Activated CD4-positive, alpha-beta T cell treated with anti-CD3 and anti-CD28 coated beads, Interleukin-2, amount 50 U/mL, for 1 hour (primary cell): ENCODE measurements at places on chromosomes 13 and 19.
A peak's percentile ranks its signal among the peaks of the same experiment; 100 is the strongest.

- no peak for DNase-seq
Measured at GRCh38 chr13:21256351-21256761, 79.9 kb downstream of the MRPL57 start.

DNA sequence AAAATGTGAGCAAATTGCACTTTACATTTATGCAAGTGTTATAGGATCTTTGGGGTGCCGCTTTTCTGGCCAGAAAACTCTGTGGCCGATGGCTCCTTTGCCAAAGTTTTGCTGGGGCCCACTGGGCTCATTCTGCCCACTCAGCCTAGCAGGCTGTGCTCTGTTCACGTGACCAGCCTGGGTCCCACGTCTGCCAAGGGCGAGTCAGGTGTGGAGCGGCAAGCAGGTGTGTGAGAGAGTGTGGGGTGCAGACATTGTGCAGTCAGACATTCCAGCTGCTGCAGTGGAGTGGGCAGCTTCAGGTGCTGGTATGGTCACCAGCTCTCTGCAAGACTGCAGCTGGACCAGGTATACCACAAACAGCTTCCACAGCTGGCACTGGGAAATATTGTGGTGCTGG, 2305.7 kb downstream of the PCDH9 start:
- no peak for DNase-seq

DNA sequence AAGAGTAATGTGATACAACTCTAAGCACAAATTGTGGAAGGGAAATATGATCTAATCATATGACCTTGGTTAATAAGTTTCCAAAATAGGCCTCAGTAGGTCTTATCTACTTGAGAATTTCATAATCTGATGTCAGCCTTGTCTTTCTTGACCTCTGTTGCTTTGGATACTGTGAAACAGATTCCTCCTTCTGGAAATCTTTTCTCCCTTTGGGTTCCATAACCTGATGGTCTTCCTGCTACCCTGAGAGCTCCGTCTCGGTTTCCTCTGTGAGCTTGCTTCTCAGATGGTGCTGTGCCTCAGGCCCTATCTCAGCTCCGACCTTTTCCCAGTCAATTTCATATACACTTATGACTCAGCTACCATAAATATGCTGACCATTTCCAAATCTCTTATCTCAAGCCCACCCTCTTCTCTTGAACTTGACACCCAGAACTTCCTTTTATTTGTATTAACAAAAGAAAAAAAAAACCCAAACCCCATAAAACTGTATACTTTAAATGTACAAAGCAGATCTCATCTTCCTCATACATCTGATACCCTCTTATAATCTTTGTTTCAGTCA, 6.4 kb upstream of the SLC46A3 start:
- DNase-seq, result no peak

DNA sequence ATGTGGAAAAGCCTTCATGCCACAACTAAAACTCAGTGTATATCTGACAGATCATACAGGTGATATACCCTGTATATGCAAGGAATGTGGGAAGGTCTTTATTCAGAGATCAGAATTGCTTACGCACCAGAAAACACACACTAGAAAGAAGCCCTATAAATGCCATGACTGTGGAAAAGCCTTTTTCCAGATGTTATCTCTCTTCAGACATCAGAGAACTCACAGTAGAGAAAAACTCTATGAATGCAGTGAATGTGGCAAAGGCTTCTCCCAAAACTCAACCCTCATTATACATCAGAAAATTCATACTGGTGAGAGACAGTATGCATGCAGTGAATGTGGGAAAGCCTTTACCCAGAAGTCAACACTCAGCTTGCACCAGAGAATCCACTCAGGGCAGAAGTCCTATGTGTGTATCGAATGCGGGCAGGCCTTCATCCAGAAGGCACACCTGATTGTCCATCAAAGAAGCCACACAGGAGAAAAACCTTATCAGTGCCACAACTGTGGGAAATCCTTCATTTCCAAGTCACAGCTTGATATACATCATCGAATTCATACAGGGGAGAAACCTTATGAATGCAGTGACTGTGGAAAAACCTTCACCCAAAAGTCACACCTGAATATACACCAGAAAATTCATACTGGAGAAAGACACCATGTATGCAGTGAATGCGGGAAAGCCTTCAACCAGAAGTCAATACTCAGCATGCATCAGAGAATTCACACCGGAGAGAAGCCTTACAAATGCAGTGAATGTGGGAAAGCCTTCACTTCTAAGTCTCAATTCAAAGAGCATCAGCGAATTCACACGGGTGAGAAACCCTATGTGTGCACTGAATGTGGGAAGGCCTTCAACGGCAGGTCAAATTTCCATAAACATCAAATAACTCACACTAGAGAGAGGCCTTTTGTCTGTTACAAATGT, 16.4 kb downstream of the ZNF175 start:
- no peak for DNase-seq

GRCh38 chr13:71540098-71540497, 326.9 kb downstream of the DACH1 start:
- no peak for DNase-seq

DNA sequence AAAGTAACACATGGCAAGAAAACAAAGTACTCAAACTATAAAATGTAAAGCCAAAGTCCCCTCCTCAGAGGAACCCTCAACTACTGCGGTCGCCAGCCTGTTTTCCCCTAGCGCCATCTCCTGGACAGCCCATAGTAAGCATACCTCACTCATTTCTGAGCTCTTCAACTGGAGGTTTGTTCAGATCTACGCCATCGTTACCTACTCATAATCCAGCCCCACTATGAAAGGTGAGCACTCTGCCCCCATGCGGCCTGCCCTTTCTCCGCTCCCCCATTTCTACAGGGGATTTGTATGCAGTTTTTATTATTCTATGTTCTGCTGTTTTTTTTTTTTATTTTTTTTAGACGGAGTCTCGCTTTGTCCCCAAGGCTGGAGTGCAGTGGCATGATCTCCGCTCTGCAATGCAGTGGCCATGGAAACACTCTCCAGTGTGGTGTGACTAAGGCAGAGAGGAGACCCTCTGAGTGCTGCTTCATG, 26.2 kb downstream of the OPA3 start:
- DNase-seq, result peak; percentile 66

GRCh38 chr13:51995677-51996551, 15.3 kb downstream of the ATP7B start:
- DNase-seq, result no peak

DNA sequence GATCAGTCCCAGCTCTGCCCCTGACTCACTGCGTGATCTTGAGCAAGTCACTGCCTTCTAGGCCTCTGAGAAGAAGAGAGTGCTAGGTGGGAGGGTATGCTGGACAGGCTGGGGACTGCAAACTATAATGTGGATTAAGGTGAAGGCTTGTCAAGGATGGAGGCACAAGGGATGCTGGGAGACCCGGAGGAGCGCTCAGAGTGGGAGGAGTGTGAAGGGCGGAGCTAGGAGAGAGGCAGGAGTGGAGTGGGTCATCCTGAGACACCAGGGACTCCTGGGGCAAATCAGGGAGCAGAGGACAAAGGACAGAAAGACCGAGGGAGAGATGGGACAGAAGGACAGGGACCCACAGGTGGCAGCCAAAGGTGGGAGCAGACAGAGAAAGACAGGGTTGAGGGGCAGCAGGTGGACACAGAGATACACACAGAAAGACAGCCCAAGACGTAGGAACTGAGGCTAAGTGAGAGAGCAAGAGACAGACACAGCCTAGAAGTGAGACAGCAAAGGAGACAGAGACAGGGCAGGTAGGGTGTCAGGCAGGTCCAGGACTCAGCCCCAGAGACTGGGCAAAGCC, 2.6 kb downstream of the GRIK5 start:
- no peak for DNase-seq

DNA sequence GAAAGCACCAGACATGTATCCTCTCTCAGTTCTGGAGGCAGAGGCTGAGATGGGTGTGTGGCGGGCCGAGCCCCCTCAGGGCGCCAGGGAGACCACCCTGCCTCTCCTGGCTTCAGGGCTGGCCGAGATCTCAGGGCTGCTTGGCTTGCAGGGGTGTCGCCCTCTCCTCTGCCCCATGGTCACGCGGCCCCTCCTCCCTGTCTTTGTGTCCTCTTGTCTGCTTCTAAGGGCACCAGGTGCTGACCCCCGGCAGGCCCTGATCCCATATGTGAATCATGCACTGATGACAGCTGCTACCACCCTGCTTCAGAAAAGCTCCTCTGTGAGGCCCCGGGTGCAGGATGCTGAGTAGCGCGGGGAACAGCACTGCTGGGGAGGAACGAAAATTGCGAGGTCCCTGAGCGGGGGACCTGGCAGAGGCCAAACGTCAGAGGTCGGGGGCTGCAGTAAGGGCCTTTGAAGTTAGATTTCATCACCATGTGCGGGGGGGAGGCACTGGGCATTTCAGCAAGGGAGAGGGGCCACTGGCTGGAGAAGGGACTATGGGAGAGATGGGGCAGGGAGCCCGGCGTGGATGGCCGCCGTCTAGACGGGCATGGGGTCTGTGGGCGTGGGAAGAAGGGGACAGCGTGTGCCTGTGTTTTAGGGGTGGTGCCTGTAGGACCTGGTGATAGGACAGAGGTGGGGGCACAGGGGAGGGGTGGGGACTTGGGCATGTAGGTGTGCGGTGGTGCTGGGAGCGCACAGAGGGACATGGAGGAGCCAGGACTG, 125.2 kb downstream of the KDM4B start:
- DNase-seq, result no peak

DNA sequence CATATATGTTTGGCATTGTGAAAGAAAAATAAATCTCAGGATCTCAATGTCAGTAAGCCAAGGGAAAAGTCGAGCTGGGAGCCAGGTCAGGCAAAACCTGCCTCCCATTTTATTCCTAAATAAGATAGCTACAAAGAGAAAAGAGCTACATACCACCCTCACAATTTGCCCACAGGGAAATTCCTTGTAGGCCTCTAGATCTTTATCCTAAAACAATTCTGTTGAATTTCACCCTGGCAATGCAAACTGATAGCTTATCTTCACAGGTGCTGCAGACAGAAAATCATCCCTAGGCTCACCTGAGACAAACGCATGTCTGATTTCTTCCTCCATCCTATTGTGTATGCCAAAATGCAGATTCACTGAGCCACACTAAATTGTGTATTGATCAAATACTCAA, 2587.1 kb downstream of the PCDH9 start:
- no peak for DNase-seq

GRCh38 chr19:46137915-46138473, 10.0 kb upstream of the IGFL2 start:
- DNase-seq, result no peak

GRCh38 chr19:4305257-4305612, 837 bp downstream of the FSD1 start:
- DNase-seq, result no peak

- DNase-seq, result peak; percentile 61
Measured at GRCh38 chr19:40420766-40421765, 4.7 kb downstream of the SERTAD1 start.

GRCh38 chr13:110524541-110525257, 36.8 kb downstream of the RAB20 start:
- DNase-seq, result no peak

GRCh38 chr19:15213715-15214381, 13.1 kb upstream of the NOTCH3 start:
- DNase-seq, result no peak

GRCh38 chr19:11639602-11640471, 42.6 kb downstream of the ZNF627 start:
- peak; percentile 86 for DNase-seq

DNA sequence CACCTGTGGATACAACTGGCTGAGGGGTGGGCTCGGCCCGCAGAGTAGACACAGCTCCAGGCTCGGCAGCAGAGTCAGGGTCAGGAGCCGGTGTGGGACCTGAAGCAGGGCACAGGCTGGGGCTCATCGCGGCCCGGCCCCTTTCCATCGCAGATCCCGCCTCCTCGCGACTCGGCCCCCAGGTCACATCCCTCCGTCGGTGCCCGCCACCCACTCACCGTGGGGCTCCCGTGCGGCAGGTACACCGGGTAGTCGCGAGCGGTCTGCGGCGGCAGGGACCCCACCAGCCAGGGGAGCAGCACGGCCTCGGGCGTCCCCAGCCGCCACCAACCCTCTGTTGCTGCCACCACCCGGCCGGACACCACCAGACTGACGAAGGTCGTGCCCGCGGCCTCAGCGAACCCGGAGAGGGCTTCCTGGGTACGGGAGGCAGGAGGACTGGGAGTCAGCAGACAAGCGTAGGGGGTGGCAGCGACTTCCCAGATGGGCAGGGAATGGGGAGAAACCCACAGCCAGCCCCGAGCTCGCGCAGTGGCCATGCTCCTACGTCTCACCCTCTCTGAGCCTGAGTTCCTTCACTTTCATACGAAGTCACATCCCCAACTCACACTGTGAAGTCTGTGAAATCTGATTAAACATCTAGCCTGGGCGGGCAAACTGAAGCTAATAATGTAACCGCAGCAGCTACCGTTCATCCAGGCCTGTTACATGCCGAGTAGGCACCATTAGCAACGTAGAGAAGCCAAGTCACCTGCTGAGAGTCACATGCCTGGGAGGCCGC, 3.7 kb downstream of the FUZ start:
- DNase-seq, result peak; percentile 47

DNA sequence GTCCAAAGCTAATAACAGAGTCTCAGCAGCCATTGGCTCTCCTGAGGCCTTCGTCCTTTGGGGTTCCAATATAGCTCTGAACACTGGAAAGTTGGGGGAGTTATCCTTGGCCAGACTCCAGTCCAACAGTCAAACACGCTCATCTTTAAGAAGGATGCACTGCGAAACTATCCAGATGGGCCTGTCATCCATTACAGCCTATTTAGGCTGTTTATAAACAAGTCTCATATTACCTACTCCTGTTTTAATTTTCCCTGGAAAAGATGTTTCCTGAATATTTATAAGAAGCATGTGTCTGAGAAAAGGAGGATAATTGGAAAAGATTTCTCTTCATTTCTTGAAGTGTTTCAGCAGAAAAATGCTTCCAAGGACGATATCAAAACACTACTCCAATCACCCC, 170.7 kb downstream of the DCT start:
- DNase-seq, result no peak

- no peak for DNase-seq
Measured at GRCh38 chr13:37202264-37202663, 96.8 kb upstream of the CSNK1A1L start.

DNA sequence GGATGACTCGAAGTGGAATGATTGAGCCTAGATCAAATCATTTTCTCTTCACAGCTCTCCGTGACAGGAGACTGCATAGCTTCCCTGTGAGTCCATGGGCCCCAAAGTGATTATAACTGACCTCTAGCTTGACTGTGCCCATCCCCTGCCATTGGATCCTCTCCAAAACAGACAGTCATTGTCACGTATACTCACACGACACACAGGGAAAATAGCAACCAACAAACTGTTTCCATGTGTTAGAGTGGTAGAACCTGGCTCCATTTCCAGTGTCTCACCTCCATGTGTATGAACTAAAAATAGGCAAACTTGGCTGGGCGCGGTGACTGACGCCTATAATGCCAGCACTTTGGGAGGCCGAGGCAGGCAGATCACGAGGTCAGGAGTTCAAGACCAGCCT, 48.8 kb upstream of the NPAS1 start:
- DNase-seq, result no peak

- no peak for DNase-seq
Measured at GRCh38 chr13:99353246-99353600, 46.0 kb upstream of the GPR183 start.

GRCh38 chr19:4523306-4524110, 5.2 kb upstream of the PLIN4 start:
- DNase-seq, result peak; percentile 23

- DNase-seq, result no peak
Measured at GRCh38 chr19:39037194-39037593, 4.8 kb upstream of the FBXO27 start.

- DNase-seq, result no peak
Measured at GRCh38 chr13:105847527-105848291, 687.8 kb downstream of the EFNB2 start.

- no peak for DNase-seq
Measured at GRCh38 chr13:60347690-60348089, 49.3 kb upstream of the TDRD3 start.
